Muscle of back (tissue), 13 donors: ENCODE measurements at places on chromosomes 3 and 15. TPM values are rescaled to one million over a fixed set of nuclear protein-coding genes. Genes with fewer than 3 reads are reported as not detected.

GRCh38 chr15:59255680-59256336, 49.2 kb downstream of the LDHAL6B start:
- DNase-seq: no peak

DNA sequence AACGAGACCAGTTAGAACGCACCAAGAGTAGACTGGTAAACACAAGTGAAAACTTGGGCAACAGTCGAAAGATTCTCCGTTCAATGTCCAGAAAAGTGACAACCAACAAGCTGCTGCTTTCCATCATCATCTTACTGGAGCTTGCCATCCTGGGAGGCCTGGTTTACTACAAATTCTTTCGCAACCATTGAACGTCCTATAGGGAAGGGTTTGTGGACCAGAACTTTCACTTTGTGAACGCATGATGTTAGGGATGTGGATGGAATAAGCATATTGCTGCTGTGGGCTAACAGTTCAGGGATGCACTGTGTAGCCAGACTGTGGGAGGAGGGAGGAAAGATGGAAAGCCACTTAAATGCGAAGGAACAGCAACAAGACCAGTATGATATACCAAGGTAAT, 34.9 kb upstream of the TBC1D23 start:
- no peak for DNase-seq

Gene ALDH1A3
- 27.3 TPM for polyA plus RNA-seq

Gene JAGN1
- 24.6 TPM for polyA plus RNA-seq

Gene ITPKA
- 0.66 TPM for polyA plus RNA-seq

- DNase-seq: no peak
These were observed 249.9 kb downstream of the OPA1 start for GRCh38 chr3:193842832-193843473.

DNA sequence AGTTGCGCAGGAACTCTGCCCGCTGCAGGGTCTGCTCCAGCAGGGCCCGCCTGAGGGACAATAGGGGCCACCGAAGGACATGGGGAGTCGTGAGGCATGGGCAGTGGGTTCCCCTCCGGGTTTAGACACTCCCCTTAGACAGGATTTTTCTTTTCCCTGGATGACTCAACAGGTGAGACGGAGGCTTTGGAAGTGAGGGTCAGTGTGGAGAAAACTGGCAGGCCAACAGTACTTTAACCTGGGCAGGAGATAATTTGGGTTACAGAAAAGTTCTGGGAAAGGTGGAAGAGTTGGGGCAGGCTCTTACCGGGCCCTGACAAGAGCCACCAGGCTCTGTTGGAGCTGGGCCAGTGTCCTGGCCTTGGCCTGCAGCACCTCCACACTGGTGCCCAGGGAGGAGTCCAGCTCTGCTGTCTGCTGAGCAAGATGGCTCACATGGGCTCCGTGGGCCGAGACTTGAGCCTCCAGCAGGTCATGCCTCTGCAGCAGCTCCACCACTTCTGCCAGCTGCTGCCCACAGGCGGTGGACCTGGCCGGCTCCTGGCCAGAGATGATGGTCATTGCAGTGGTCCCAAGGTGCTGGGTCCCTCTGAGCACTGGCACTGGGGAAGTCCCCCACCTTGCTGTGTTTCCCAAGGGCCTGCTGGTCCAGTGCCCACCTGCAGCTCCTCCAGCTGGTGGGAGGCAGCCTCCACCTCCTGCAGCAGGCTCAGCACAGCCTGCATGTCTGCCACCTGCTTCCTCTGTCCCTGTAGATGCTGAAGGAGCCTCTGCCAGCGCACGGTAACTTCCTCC, 11.0 kb downstream of the SPTBN5 start:
- no peak for DNase-seq

Gene CERS3
- polyA plus RNA-seq: 3.1 TPM

GRCh38 chr15:36734366-36734765, 154.9 kb downstream of the CDIN1 start:
- no peak for DNase-seq

Gene ADAMTS17
- polyA plus RNA-seq: 6.6 TPM

Gene STAC
- polyA plus RNA-seq: 43.0 TPM

- DNase-seq: peak; percentile 62
These were observed at the start of gene TJP1 for GRCh38 chr15:29822100-29822683. TJP1 (minus strand) TSS chr15:29822468; CDS start chr15:29822028, 440 bp downstream.

GRCh38 chr15:28929200-28929599, 43.4 kb downstream of the APBA2 start:
- DNase-seq: no peak

- no peak for DNase-seq
These were observed 229.9 kb downstream of the IL5RA start for GRCh38 chr3:2880218-2880756.

- DNase-seq: peak; percentile 39
These were observed 465.6 kb upstream of the ZNF385D start for GRCh38 chr3:22216601-22217000.

- DNase-seq: no peak
These were observed 9.7 kb upstream of the MEIS2 start for GRCh38 chr15:37109872-37110572.

DNA sequence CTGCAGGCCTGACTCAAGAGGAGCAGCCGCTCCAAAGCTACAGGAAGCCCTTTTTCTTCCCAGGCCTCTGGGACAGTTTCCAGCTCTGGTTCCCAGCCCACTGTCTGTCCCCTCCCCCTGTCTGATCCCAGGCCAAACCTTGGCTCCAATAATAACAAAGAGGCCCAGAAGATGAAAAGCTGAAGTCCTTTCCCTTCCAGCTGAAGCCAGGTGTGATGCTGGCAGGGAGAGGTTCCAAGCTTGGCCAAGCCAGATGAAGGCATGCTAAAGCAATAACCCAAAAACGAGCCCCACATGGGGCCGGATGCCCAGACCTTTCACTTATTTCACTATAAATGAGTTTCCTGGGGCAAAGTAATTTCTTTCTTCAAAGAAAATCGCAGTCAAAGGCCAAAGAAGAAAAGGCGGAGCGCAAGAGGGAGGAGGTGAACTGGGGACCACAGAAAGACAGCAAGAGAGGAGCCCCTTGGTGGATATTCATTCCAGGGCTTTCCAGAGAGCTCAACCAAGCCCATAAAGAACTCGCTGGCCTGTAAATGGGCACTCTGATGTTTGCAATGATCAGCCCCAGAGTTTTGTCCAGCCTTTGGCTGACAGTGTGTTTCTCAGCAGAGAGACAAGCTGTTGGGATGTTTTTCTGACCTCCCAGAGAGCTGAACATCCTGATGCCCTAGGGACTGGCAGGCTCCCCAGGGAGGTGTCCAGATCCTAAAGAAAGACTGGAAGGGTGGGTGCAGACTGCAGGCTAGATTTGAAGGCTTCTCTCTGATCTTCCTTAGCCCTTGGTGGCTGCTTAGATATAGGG, 157.6 kb downstream of the UACA start:
- peak; percentile 97 for DNase-seq

DNA sequence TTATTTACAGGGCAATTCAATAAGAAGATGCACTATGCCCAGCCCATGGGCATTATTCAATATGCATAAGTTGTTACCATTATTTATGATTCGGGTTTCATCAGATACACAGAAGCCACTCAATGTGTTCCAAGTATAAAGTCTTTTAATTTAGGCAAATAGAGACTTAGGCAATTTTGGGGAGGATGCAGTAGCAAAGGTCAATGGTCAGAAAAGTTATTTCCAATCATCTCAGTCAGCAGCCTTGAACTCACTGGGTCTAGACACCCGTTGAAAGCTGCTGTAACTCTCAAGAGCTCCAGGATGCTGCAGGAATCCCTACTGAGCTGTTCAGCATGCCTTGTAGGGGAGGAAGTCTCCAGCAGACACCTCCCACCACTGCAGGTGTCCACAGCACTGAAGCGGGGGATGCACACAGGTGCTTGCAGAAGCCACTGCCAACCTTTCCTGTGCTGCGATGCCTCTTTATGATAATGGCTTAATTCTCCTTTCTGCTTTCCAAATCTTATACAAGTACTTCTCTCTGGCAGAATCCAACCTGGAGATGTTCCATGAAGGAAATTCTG, 155.0 kb upstream of the SUCLG2 start:
- no peak for DNase-seq

Gene PLA1A
- polyA plus RNA-seq: 0.41 TPM

DNA sequence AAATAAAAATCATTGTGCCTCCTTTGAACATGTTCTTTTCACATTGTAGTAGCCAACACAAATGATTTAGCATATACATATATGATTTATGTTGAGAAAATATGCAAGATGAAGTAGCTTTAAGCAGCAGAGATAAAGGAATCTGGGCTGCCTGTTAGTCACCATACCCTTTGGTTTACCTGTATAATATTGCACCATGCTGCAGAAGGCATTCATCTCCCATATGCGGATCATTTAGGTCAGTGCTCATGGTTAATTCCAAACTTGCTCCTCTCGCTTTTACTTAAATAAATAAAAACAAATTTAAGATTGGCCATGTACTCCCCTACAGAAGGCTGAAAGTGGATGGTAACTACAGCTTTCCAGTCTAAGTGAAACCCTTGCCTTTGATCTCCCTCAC, 86.7 kb upstream of the TBL1XR1 start:
- DNase-seq: no peak

GRCh38 chr15:29815000-29815710, 7.1 kb downstream of the TJP1 start:
- DNase-seq: no peak

Gene GOLGA8R
- 8.1 TPM for polyA plus RNA-seq

- DNase-seq: no peak
These were observed 7.4 kb upstream of the SLCO2A1 start for GRCh38 chr3:134037168-134037567.

DNA sequence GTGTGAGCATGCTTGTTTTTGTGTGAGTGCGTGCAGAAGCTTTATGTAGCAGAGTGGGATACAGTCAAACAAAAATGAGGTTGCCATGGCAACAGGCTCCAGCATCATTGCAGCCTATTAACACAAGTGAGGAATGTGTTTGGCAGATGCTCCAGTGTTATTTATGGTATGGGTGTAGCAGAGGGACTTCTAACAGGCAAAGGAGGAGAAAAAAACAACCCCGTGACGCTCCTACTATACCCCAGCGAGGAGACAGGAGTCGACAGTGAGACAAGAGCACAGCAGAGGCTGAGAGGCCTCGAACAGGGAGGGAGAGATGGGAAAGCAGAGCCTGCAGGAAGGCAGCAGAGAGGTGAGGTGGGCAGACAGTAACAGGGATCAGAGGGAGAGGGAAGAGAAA, 4.9 kb downstream of the ADCY5 start:
- DNase-seq: no peak

Gene STIMATE
- polyA plus RNA-seq: 7.6 TPM
